A549 treated with CpdA at 1 μM for 4 hours (cell line): ENCODE measurements at places on chromosomes 11 and 22. TPM values are rescaled to one million over a fixed set of nuclear protein-coding genes. Genes with fewer than 3 reads are reported as not detected.

FOSL1 gene
- 165 to 273 TPM (median 211 TPM) in 5 replicates for total RNA-seq

GGTLC3 gene
- total RNA-seq = not detected in 5 replicates

HBG2 gene
- not detected in 5 replicates for total RNA-seq

GAB2 gene
- total RNA-seq = 3.4 to 4.8 TPM (median 4.6 TPM) in 5 replicates

NRGN gene
- 5.5 to 11.1 TPM (median 10.7 TPM) in 5 replicates for total RNA-seq

ACTN3 gene
- 0.01 TPM in 1 of 5 replicates, not detected in the others for total RNA-seq
